CD4-positive, alpha-beta T cell treated with Interferon alpha-2 for 1 hour (primary cell): ENCODE measurements at places on chromosomes 5 and 9.
A peak's percentile ranks its signal among the peaks of the same experiment; 100 is the strongest.

DNA sequence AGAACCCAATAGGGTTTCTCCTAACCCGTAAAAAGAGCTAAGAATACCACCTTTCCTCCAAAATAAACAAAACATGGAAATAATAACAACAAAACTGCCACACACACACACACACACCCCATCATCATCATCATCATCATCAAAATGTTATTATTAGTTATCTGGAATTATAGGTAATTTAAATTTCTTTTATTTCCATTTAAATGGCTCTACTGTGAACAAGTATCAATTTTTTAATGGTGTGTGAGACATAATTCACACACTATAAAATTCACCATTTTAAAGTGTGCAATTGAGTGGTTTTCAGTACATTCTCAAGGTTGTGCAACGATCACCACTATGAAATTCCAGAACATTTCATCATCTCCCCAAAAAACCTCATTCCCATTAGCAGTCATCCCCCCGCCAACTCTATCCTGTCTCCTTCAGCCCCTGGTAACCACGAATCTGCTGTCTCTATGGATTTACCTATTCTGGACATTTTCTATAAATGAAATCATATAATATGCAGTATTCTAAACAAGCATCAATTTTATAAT, 172.7 kb downstream of the ROR2 start:
- DNase-seq, result no peak

DNA sequence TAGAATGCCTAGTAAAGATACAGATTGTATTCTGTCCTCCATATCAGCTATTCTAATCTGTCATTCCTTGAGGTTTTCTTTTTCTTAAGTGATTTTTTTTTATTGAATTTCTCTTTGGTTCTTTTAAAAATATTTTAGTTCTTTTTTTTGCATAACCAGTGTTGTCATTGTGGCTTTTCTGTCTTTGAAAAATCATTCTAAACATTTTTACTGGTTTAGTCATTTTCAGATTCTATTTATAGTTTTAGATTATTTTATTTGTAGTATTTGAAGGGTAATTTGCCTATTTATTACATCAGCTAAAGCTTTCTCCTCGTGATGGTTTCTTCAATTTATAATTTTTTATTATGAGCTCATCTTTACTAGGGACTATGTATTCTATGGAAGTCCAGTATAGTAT, 78.1 kb downstream of the NDUFAF2 start:
- no peak for DNase-seq

GRCh38 chr5:11378461-11378860, 525.8 kb downstream of the CTNND2 start:
- DNase-seq, result no peak

DNA sequence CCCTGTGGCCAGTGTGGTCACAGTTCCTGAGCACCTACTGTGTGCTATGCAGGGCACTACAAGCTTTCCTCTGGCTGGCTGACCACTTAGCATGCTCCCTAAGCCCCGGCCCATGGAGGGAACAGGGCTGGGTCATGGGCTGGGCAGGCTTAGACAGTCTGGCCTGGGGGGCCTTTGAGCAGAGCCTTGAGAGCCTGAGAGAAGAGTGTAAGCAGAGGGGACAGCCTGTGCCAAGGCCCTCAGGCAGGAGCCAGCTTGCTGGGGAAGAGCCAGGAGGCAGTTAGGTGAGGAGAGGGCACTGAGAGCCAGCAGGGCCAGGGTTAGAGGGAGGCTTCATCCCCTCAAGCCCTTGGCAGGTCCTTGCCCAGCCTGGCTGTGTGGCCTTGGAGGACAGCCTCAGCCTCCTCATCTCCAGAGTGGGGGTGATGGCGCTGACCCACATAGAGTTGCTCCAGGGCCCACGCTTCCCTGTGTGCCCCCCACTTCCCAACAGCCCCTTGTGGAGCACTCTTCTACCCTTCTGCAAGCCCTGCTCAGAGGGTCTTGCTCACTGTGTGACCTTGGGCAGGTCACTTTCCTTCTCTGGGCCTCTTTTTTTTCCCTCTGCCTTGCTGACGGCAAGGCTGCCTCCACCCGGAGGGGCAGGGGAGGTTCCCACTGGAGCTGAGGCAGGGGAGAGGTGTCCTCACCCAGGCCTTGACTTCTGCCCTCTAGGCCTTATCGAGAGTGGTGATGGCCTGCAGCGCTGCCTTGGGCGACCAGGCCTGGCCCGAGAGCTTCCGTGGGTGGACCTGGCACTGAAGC, 107.1 kb downstream of the PHF2 start:
- no peak for DNase-seq

DNA sequence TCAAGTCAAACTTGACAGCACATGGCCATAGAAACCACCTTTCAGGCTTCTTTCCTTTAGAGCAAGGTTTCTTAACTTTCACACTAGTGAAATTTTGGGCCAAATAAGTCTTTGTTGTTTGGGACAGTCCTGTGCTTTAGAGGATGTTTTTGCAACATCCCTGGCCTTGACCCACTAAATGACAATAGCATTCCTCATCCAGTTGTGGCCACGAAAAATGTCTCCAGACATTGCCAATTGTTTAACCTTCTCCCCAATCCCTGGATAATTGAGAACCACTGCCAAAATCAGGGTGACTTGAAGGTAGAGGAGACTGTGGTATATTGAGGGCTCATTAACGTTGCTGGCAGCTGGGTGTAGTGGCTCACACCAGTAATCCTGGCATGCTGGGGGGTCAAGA, 72.0 kb downstream of the ALDH1A1 start:
- no peak for DNase-seq

DNA sequence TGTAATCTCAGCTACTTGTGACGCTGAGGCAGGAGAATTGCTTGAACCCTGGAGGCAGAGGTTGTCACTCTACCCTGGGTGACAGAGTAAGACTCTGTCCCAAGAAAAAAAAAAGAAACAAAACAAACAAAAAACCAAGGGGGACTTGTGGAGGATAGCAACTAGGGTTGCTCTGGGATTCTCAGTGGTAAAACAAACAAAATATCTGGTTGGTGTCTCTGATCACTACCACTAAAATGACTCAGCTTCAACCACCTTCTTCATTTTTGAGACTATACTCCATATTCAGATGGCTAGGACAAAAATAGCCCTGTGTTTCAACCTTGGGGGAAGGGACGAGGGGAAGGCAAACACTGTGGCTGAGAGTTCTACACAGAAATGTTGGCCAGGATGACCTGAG, 110.3 kb downstream of the ARRDC3 start:
- DNase-seq, result no peak

GRCh38 chr5:78667461-78668103, 19.0 kb upstream of the LHFPL2 start:
- DNase-seq, result no peak

DNA sequence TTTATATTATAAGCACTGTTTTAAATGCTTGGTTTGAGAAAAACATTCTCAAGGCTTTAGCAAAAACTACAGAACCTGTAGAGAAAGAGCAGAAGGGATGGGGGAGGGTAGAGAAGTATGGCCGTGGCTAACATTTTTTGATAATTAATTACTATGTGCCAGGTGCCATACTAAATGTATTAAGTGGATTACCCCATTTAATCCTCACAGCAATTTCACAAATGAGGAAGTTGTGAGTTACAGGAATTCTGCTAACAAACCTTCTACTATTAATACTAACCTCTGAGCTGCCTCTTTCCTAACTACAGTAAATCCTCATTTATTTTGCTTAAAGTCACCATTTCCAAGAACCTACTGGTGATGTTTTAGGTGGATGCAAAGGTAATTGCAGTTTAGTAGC, 157.9 kb downstream of the RNF180 start:
- DNase-seq, result no peak

DNA sequence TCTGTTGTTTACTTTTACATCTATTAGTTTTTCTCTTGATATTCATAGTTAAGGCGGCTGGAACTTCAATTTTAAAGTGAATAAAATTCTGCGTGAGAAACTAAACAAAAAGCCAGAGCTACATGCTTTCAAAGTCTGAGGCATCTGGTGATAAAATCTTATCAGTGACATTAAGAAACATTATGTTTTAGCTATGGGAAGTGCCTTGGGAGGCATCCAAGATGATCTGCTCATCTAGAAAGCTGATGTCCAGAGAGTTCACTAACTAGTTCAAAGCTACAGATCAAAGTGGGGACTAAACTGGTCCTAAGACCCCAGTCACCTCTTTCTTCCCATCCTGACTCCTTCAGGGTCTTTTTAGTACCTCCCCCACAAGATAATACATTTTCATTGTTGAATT, 37.2 kb downstream of the MRPS27 start:
- no peak for DNase-seq

- DNase-seq, result no peak
Observed at GRCh38 chr5:38465061-38465460, 91.4 kb downstream of the LIFR start.

GRCh38 chr9:80957801-80958200, 731.5 kb downstream of the TLE1 start:
- no peak for DNase-seq

- no peak for DNase-seq
Observed at GRCh38 chr5:93582677-93583438, at the start of gene NR2F1. Gene NR2F1 (plus strand): TSS chr5:93583222. CDS start chr5:93585024, 1,802 bp downstream.

GRCh38 chr5:168908207-168908606, 329.0 kb upstream of the PANK3 start:
- DNase-seq, result no peak

DNA sequence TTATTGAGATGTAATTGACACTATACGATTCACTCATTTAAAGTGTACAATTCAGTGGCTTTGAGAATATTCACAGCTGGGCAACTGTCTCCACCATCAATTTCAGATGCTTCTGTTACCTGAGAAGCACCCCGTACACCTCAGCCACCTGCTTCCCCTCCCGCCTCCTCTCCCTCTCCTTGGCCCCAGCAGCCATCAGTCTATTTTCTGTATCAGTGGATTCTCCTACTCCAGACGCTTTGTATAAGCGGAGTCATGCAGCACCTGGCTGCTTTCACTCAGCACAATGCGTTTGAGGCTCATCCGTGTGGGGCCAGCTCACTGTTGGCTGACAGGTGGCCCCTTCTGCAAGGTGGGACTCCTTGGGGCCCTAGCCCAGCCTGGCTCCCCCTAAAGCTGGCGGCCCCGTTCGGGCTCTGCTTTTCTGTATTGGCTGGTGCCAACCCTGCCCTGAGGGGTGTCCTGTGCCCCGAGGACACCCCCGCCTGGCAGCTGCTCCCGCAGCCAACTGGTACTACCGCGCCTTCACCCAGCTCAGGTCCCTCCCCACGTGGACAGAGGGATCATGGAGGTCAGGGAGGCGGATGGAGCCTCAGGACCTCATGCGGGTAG, 124.4 kb upstream of the COL5A1 start:
- no peak for DNase-seq

GRCh38 chr9:114386886-114387679, 699 bp downstream of the AKNA start:
- peak; percentile 34 for DNase-seq

- DNase-seq, result no peak
Observed at GRCh38 chr5:143398451-143399237, 4.8 kb downstream of the NR3C1 start.

DNA sequence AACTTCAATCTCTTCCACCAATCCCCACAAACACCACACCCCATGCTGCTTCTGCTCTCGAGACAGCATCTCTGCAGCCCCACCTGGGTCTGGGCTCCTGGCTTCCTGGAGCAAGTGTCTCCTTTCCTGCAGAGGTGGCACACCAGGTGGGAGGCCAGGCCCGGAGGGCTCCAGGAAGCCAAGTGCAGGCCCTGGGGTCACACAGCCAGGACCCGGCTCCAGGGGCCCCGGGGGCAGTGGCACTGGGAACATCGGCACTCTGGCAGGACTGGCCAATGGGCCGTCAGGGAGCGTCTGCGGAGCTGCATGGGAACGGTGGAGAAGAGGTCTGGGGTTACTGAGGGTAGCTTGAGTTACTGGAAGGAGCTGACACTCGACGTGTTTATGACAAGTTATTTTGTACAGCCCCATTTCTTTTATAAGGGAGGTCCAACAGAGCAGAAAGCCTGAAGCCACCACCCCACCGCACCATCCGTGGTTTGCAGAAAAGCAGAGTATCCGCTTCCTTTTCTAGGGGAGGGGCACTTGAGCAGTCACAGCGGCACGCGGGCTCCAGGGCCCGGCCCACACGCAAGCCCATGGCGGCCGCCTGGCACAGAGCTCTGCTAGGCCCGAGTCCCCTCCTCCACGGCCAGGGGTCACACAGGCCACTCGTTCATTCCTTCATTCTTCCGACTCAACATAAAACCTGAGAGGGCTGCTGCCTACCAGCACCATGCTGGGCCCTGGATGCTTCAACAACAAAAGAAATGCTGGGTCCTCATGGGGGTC, 14.6 kb upstream of the INPP5E start:
- DNase-seq, result no peak

- no peak for DNase-seq
Observed at GRCh38 chr5:64074533-64074932, 91.1 kb upstream of the RNF180 start.

DNA sequence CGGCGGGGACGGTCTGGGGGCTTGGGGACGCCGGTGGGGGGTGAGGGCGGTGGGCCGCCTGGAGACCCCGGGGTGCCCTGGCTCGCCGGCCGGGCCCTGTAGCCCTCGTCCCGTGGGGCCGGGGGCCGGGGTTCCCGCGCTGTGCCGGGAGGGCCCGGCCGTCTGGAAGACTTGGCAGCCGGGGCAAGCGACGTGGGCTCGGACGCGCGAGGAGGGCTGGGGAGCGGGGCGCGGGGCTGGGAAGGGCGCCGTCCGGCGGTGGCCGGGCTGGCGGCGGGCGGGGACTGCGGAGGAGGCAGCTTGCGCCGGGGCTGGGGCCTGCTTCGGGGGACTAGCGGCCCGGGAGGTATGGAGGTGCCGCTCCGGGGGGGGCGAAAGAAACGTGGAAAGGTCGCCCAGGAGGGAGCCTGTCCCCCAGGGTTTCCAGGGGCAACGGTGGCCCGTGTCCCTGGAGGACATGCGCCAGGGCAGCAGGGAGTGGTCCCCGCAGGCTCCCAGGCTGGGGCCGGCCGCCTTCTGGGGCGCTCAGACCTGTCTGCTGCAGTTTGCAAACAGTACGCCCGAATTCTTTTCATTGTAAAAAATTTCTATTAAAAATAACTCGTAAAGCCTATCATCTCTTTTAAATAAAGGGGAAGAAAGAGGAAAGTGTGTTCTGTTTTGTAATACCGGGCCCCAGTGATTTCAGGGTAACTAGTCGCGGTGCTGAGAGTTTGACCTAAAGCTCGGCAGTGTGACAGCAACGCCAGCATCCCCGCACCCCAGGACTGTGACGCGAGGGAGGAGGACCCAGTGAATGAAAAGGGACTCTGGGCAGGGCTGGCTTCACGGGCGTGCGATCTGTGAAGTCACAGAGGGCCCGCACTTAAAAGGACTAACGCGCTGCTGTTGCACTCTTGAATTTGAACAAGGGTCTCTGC, 752 bp upstream of the ANKH start:
- peak; percentile 68 for DNase-seq

GRCh38 chr5:72720205-72720604, 96.3 kb upstream of the TNPO1 start:
- DNase-seq, result no peak

- no peak for DNase-seq
Observed at GRCh38 chr5:37859805-37860204, 20.0 kb upstream of the GDNF start.

- no peak for DNase-seq
Observed at GRCh38 chr9:105832096-105832710, 137.9 kb downstream of the TMEM38B start.

GRCh38 chr5:68424799-68425537, 209.4 kb downstream of the PIK3R1 start:
- no peak for DNase-seq
